Activated naive CD4-positive, alpha-beta T cell treated with anti-CD3 and anti-CD28 coated beads, Interleukin-2, amount 50 U/mL, for 72 hours (primary cell): ENCODE measurements at places on chromosomes 1 and 21.

GRCh38 chr1:43438576-43438952 is 15.2 kb downstream of the HYI start:
- DNase-seq: no peak

GRCh38 chr1:77424236-77424635 is 142.4 kb downstream of the AK5 start:
- no peak for DNase-seq

DNA sequence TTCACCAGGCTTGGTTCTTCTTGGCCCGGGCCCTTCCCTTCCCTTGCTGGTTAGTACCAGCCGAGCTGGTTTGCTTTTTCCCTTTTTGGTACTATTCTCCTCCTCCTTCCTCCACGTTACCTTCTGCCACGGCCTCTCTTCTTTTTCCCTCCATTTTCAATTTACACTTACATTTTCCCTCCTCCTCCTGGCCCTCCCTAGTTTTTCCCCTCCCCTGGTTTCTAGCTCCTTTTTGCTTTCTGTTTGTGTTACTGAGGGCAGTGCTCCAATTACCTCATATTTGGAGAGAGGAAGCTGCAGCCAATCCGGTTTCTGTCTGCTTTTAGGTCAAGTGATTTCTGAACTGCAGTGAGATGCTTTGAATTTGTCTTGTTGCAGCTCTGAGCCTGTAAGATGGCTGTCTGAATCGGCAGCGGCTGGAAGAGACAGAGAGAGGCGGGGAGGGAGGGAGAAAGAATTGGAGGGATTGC is 63.7 kb downstream of the MACF1 start:
- DNase-seq: no peak

DNA sequence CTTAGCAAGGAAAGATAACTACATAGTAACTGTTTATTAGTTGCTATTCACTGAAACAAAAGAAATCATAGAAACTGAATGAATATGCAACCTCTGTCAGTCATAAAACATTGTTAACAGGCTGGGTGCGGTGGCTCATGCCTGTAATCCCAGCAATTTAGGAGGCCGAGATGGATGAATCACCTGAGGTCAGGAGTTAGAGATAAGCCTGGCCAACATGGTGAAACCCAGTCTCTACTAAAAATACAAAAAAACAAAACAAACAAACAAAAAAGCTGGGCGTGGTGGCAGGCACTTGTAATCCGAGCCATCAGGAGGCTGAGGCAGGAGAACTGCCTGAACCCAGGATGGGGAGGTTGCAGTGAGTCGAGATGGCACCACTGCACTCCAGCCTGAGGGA is 44.1 kb downstream of the CRB1 start:
- no peak for DNase-seq

GRCh38 chr1:166969074-166969677 is 6.2 kb downstream of the ILDR2 start:
- DNase-seq: no peak

- no peak for DNase-seq
Observed at GRCh38 chr1:54325284-54325683, 80.9 kb downstream of the SSBP3 start.

- DNase-seq: no peak
Observed at GRCh38 chr1:7103361-7103782, 318.1 kb downstream of the CAMTA1 start.

- DNase-seq: no peak
Observed at GRCh38 chr1:2911421-2912178, 109.7 kb upstream of the ACTRT2 start.

DNA sequence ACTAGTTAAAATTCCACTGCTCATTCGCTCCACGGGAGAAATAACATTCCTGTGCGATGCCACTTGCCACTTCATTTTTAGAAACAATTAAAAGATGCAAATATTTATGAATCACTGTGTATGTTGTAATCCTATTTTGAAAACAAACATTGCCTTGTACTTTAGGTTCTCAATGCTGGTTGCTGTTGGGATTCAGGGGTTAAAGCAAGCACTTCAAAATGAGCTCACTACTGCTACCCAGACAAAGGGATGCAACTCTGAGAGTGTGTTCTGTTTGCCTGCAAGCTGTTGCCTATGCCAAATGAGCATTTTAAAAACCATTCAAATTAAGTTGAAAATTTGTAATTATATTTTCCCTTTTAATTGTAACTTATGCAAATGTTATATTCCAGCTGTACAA is 87.5 kb downstream of the RWDD3 start:
- DNase-seq: no peak

GRCh38 chr1:207810606-207811295 is 58.9 kb downstream of the CD46 start:
- DNase-seq: no peak

DNA sequence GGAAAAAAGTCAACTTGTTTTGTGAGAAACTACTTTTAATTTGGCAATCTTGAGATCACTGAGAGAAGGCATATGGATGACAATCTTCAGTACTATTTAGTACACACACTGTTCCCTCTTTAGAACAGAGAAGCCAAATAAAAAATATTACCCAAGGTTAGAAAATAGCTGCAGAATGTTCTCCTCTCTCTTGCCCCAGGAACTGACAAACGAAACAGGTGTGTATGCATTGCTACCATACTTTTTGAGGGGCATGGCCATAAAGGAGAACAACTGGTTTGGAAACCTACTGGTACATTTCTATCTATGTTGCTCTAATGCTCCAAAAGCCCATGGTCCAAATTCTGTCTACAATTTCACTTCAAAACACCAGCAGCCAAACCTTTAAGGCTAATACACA is 5.7 kb downstream of the TOR1AIP2 start:
- DNase-seq: no peak

DNA sequence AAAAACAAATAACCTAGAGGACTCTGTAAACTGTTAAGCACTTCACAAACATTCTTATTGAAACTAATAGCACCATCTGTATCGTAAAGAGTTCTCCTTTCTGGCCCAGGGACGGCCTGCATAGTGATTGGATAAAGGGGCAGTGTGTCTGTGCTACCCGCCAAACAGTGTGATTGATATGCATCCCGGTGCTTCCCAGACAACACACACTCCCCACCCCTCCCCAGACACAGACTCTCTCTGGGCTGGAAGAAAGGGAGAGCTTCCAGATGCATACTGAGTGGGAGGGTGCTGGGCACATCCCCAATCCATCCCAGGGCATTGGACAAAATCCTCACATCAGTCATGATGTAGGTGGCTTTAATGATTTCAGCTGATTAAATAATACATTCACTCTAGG is 3.7 kb downstream of the HSD11B1 start:
- no peak for DNase-seq

GRCh38 chr1:7617826-7618225 is 153.3 kb upstream of the VAMP3 start:
- no peak for DNase-seq

DNA sequence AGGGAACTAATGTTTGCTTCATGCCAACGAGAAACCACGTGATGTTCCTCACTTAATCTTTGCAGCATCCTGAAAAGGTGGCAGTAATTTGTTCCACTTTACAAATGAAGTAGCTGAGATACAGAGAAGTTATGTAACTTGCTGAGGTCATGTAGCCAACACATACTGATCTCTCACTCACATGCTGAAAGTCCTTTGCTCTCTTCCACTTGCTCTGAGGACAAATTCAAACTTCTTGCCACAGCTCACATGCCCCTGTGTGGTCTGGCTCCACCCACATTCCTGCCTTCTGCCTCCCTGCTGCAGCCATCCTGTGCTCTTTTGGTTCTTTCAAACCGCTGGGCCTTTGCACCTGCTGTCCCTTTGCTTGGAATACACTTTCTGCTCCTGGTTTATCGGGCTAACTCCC is 55.4 kb downstream of the TMCO4 start:
- no peak for DNase-seq

DNA sequence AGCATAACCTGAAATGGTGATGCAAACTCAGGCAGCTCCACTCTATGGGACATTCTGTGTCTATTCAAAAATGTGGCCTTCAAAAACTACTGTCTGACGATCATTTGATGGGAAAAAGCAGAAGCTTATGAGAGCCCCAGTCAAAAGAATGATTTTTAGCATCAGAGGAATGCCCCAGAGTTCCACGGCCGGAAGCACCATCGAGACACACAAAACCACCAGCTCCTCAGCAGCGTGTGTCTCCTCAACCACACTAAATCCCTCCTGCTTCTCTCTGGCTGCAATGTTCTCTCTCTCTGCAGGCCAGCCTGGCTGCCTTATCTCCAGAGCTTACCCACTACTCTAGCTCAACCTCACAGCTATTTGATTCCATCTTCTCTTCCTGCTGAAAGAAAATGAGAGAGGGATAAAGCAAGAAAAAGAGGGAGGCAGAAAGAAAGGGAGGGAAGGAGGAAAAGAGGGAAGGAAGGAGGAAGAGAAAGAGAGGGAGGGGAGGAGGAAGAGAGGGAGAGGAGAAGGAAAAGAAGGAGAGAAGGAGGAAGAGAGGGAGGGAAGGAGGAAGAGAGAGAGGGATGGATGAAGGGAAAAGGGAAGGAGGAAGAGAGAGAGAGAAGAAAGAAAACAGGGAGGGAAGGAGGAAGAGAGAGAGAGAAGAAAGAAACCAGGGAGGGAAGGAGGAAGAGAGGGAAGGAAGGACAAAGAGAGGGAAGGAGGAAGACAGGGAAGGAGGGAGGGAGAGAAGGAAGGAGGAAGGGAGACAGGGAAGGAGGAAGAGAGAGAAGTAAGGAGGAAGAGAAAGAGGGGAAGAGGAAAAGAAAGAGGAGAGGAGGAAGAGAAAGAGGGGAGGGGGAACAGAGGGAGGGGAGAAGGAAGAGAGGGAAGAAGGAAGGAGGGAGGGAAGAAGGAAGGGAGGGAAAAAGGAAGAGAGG is 33.5 kb upstream of the LAPTM5 start:
- DNase-seq: no peak

GRCh38 chr1:238466459-238466858 is 575.7 kb upstream of the ZP4 start:
- no peak for DNase-seq

DNA sequence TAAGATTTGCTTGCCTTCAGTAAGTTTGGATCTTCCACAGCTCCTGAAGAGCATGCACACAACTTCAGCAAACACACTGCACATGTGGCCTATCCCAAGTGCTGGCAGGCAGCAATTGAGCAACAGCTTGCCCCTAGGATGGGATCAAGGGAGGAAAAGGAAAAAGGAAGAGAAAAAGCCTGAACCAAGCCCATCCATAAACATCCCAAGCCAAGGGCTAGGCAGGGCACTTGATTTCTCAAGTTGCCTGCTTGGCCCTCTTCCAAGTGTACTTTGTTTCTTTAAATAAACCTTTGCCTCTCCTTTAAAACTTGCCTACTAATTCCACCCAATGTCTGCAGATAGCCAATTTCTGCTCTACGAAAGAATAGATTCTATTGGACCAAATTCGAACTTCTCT is 49.0 kb upstream of the OLFM3 start:
- DNase-seq: no peak

DNA sequence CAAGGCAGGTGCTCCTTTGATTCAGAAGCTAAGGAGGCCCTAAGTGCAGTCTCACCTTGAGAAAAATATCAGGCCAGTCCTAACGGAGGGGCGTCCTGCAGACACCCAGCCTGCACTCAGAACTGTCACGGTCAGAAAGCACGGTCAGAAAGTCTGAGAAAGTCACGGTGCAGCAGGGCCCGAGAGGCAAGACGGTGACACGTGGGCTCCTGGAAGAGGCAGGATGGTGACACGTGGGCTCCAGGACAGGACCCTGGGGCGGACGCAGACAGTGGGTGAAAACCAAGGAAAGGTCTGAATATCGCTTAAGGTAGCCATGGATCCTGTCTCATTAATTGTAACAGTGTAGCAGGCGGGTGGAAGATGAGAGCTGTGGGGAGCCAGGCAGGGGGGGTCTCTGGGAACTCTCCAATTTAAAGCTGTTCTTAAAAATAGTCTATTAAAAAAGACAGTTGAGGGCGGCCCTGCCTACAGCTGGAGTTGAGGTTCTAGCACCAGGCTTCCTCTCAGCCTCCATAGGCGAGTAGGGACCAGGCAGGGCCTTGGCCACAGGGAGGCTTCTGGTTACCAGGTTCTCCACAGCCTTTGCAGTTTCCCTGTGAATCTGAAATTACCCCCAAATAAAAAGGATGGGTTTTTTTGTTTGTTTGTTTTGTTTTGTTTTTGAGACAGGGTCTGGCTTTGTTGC is 65.2 kb downstream of the FAAP20 start:
- DNase-seq: no peak

GRCh38 chr1:91700771-91701471 is 185.0 kb downstream of the TGFBR3 start:
- no peak for DNase-seq

DNA sequence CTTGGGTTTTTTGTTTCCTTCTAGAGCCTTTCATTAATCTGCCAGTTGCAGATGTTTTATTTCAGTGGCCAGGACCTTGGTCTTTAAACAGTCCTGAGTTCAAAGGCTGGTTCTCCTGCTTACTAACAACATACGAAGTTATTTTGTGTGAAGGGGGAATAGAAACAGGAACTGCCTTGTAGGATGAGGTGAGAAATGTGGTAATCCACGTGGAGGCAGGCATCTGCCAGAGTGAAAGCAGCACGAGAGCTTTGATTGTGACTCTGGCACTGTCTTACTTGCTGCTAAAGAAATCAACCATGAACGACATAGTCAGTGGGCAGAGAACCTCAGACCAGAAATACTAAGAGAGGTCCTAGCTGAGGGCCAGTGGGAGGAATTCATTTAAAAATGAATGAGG is 30.4 kb downstream of the TMEM63A start:
- DNase-seq: no peak

- DNase-seq: no peak
Observed at GRCh38 chr1:181630838-181631237, 147.5 kb downstream of the CACNA1E start.

- no peak for DNase-seq
Observed at GRCh38 chr1:185570962-185571361, 163.2 kb upstream of the HMCN1 start.

- no peak for DNase-seq
Observed at GRCh38 chr1:210731193-210731592, 402.5 kb downstream of the HHAT start.

DNA sequence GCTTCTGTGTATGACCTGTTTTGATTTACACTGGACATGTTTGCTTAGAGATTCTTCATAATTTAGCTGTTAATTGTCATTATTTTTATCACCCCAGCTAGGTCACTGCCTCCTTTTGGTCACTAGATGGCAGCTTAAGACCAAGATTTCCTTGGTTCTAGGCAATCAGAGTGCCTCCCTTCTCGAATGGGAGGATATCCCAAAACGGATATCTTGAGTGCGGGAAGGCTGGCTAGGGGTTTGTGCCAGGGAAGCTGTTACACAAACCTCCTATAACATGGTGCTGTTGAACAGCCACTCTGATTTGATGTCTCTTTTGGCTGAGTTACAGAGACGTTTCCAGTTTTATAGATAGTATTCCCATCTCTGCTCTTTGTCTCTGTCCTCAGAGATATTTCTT is 283.5 kb downstream of the S1PR1 start:
- DNase-seq: no peak

DNA sequence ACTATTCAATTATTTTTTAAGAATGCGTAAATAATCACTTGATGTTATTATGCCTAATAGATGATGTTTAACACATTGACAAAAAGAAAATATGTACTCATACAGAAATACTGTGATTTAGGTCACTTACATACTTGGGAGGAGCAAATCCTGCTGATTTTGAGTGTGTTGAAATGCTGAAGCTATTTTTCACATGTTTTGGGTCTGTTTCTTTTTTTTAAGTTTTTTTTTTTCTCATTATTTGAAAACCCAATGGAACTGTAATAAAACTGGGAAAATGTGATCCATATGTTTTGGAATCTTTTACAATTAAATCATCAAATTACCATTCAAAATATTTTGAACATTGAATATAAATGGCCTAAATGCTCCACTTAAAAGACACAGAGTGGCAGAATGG is 366.2 kb upstream of the ADAMTS5 start:
- no peak for DNase-seq

GRCh38 chr1:183812128-183812527 is 7.2 kb downstream of the RGL1 start:
- no peak for DNase-seq
